ENCODE measurements at places on chromosomes 6 and 20.

- no peak for DNase-seq
Measured at GRCh38 chr6:31163922-31164321, 5.5 kb downstream of the TCF19 start.

- no peak for DNase-seq
Measured at GRCh38 chr6:25934156-25934555, 3.7 kb upstream of the SLC17A2 start.

DNA sequence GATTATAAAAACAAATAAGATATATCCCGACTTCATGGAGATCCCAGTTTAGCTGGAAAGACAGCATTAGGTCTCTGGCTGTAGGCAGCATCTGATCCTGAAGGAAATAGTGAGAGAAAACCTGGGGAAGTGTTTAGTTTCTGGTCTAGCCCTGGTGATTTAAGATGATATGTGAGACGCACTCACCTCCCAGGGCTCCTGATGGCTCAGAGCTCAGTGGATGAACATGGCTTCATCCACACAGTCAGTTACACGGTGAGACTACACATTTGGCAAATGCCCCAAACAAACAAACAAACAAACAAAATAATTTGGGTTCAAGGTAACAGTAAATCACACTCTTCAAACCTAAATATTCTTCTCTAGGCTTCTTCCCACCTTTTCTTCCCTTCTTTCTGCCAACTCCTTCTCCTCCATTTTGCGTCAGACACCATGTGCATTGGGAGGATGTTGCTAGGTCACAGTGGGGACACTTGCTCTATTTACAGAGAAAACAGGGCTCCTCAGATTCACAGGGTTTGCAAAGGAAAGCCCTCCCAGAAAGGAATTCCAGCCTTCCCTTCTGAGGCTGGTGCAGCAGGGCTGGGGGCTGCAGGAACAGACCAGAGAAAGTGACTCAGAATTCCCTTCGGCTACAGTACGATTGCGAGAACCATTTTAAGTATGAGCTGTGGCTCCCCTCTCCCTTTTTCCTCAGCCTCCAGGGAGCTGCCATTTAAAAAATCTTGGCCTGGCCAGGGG, 59.6 kb upstream of the SALL4 start:
- no peak for DNase-seq

DNA sequence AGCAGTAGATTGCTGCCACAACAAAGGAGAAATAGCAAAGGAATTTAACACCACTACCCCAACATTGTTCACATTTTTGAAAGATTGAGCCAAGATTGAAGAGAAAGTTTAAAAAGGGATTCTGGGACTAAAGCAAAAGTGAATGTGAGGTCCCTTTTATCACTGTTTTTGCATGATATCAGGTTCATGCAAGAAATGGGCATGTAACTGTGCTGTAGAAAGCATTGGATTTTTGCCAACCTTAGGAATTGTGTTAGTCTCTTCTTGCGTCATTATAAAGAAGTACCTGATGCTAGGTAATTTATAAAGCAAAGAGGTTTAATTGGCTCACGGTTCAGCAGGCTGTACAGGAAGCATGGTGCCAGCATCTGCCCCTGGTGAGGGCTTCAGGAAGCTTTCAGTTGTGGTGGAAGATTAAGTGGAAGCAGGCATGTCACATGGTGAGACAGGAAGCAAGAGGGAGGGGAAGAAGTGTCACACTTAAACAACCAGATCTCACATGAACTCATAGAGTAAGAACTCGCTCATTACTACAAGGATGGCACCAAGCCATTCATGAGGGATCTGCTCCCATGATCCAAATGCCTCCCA, 4.6 kb upstream of the GJB7 start:
- no peak for DNase-seq

GRCh38 chr6:104955491-104955890, 1.4 kb upstream of the LIN28B start:
- no peak for DNase-seq

DNA sequence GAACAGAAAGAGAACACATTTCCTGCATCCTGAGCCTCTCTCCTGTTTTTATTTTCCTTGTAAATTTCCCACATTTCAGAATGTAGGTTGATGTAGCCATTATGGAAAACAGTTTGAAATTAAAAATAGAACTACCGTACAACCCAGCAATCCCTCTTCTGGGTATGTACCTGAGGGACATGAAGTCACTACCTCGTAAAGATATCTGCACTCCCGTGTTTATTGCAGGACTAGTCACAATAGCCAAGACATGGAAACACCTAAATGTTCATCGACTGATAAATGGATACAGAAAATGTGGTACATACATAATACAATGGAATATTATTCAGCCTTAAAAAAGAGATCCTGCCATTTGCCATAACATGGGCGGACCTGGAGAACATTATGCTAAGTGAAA, 72.0 kb upstream of the JAG1 start:
- DNase-seq: no peak

DNA sequence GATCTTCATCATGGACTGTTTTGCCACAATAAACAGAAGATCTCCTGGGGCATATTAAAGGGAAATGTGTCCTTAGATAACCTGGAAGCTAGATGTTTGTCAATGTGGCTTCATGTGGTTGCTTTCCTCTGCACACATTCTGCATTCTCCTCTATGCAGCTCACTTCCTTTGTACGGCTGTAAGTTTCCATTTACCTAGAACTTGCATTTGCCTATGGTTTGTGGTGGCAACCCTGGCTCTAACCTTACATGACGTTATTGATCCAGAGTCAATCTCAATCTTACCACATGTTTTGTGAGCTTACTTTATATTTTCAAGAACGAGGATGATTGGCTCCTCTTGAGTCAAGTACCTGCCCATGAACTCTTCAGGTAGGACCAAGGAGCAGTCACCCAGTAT, 863.1 kb downstream of the MAFB start:
- no peak for DNase-seq

GRCh38 chr6:56951049-56951831, 3.7 kb upstream of the BEND6 start:
- DNase-seq: no peak

DNA sequence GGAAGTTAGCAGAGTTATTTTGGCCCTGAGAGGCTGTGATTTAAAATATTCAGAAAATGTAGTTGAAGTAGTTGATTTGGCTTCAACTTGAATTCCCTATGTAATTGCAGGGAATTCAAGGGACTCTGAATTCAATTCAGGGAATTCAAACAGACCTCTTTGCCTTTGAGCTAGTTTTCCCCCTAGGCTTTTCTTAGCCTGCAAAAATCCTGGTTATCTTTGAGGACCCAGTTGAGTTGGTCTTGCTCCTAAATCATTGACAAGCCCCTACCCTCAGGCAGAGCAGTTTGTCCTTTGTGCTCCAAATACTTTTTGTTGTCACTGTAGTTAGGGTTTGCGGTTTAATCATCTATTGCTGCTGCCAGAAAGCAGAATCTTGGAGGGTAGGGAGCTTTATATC, 20.4 kb downstream of the GCNT2 start:
- no peak for DNase-seq

DNA sequence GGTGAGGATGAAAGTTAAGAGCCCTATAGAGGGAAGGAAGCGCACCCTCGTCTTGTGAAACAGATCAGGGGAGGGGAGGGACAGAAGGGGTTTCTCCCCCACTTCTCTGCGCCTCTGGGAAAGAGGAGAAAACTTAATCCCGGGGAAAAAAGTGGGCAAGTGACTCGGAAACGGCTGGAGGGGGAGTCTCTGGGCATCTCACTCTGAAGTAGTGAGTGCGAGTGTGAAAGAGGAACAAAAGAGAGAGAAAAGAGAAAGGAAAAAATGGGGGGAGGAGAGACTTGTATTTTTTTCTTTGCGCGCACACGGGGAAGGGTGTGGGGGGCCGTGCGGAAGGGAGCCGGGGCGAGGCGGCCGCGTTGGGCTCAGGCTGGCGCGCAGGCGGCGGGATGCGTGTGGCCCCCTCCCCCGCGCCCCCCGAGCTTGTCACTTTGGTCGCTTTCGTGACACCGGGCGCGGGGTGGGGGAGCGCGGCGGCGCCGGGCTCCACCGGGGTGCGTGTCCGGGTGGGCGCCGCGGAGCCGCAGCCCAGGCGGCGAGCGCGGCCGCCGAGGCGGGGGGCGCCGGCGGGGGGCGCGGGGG, 454 bp downstream of the L3MBTL3 start:
- DNase-seq: peak; percentile 20

GRCh38 chr6:45558858-45559257, 181.1 kb upstream of the SUPT3H start:
- DNase-seq: no peak

GRCh38 chr6:157642736-157643135, 180.3 kb upstream of the SNX9 start:
- no peak for DNase-seq

DNA sequence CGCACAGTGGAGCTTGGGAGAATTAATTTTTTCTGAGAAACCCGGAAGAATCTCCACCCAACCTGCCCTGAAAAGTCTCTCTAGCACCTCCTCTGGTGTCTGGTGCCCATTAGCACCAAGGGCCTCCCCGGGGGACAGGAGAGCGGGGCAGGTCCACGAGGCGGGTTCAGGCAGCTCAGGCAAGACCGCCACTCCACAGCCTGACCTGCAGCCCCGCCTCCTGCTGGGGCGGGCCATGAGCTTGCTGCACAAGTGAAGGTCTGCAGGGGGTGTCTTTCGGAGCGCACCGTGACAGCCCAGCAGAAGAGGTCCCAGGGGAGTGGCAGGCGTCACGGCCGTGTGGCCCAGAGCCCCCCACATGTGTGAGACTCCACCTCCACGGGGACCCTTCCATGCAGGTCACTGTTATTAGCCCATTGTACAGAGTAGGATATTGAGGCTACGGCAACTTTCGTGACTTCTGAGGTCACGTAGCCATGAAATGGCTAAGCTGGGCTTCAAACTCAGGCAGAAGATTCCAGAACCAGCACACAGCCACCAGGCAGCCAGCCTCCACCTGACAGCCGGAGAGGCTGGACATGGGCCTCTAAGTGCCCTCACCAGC, 63.9 kb upstream of the SLCO4A1 start:
- no peak for DNase-seq

- DNase-seq: no peak
Measured at GRCh38 chr20:39822667-39823066, 860.5 kb downstream of the DHX35 start.

GRCh38 chr6:34866509-34866908, 21.3 kb downstream of the TAF11 start:
- no peak for DNase-seq

DNA sequence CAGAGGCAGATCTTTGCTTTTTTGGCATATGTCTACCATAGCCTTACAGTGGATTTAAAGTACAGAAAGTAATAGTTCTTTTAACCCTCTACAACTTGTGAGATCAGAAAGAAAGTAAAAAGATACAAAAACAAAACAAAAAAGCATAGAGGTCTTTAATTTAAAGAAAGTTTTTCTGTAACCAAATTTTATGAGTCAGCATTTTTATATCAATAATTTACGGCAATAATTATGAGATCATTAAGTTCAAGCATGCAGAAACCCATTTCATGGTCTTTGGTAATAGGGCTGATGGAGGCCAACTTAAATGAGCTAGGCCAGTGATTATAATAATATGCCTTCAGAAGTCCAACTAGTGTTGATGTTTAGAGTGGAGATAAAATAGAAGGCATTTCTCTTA, 145.9 kb downstream of the AIG1 start:
- no peak for DNase-seq

DNA sequence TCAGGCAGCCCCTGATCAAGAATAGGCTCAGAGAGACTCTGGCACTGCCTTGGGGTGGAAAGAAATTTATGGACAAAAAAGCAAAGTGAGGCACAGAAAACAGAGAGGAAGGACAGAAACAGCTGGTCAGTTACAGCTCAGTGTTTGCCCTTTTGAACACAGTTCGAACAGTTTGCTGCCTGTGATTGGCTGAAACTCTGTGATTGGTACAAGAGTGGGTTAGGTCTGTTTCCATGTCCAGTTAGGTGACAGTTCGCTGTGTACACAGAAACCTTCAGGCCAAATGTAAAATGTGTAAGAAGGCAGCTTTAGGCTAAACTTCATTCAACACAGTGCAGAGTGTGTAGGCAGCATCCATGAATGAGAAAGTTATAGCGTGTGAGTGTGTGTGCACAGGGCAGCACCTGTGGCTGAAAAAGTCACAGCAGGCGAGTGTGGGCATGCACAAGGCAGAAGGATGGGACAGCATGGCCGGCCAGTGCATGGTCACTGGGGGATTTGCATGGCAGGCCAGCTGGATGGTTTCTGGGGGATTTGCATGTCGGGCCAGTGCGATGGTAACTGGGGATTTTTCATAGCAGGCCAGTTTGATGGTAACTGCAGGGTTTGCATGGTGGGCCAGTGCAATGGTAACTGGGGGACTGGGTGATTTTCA, 75.4 kb upstream of the FRMD1 start:
- DNase-seq: no peak

- no peak for DNase-seq
Measured at GRCh38 chr6:128139519-128139918, 238.7 kb upstream of the THEMIS start.

GRCh38 chr6:118617417-118617816, 34.0 kb downstream of the CEP85L start:
- DNase-seq: no peak

DNA sequence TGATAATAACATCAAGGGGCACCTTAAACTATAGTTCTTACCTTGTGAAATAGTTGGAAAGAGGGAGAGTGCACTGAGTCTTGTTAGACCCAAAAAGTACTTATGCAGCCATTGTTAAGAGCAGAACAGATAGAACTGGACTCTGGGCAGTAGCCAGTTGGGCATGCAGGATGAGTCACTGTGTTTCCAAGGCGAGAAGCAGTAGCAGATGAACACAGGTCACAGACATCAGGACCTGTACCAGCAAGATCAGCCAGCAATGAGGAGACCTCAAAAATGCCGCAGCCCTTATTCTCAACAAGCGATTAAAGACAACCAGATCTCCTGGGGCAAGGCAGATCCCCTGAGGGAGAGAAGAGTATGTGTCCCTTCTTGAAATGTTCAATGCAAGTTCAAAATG, 79.0 kb downstream of the SAMD3 start:
- DNase-seq: no peak

DNA sequence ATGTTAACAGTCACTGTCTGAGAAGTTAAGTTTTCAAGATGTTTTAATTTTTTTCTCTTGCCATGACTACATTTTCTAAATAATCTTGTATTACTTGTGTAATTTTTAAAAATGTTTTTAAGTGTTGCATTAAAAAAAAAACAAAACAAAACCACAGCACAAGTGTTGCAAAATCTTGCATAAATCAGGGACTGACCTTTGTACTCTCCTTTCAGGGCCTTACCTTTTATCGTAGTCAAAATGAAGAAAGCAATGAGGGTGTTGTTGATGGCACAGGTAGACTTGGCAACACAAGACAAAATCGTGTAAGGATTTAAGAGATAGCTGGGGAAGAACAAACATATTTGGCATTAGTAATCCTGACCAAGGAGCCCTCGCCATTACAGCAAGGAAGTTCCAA, 42.5 kb downstream of the PIGU start:
- no peak for DNase-seq

DNA sequence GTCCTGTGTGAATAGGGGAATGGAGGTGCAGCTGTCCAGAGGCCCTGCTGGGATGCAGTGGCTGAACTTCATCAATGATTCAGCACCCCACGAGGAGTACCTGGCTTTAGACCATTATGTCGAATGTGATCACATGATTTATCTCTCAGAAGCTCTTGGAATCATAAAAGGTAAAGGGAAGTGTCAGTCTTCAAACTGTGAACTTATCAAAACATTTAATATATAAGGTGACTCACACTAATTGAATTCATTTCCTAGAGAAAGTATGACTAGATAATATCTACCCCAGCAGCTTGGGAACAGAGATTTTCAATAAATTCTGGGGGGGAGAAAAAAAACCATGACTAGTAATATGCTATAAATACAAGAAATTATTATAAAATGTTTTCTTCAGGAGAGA, 29.5 kb downstream of the ALDH8A1 start:
- no peak for DNase-seq
